Astrocyte of the cerebellum (primary cell): ENCODE measurements at places on chromosomes 3 and 15.

DNA sequence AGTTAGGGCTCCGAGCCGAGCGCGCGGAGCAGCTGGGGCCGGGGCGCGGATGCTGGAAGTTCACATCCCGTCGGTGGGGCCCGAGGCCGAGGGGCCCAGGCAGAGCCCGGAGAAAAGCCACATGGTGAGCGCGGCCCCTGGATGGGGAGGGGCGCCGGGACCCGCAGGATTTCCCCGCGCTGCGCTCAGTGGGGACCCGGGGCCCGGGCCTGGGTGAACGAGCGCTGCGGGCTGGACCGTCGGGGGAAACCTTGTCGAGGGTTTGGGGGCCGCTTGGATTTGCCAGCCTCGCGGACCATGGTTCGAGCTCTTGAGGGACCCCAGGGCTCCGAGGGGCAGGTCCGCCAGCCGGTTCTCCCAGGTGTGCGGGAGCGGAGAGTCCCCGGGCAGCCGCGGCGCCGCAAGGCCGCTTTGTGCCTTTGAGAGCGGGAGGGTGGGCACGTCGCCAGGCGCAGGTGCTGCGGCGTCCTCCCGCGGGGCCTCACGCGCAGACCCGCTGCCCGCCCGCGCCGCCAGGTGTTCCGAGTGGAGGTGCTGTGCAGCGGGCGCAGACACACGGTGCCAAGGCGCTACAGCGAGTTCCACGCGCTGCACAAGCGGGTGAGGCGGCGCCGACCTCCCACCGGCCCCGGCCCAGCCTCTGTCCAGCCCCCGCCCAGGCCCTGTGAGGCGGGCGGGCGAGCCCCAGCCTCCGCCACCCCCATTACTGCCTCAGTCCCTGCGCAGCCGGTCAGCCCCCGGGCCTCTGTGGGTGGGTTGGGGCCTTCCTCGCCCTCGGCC, at the start of gene SNX22:
Gene SNX22, plus strand, starts transcription at position 5 of the 780 bp plus-strand sequence. Its CDS starts 45 bp downstream, at position 50.
- DNase-seq = no peak

DNA sequence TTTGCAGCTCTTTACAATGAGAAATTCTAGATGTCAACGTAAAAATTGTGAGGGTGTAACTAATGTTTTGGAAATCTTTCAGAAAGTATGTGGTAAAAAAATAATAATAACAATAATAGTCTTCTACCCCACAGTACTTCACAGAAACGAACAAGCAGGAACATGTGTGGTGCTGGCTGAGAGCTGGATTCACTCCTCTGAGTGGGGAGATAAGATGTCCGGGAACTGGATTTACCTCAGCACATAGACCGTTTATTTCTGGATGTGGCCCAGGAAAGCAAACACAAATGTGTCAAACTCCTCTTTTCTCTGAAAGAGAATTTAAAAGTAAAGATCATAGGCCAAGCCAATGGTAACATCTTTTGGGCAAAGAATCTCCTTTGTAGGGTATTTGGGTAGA, 103.4 kb downstream of the SLC49A4 start:
- no peak for DNase-seq

GRCh38 chr3:46463120-46463867, 1.4 kb downstream of the LTF start:
- no peak for DNase-seq

DNA sequence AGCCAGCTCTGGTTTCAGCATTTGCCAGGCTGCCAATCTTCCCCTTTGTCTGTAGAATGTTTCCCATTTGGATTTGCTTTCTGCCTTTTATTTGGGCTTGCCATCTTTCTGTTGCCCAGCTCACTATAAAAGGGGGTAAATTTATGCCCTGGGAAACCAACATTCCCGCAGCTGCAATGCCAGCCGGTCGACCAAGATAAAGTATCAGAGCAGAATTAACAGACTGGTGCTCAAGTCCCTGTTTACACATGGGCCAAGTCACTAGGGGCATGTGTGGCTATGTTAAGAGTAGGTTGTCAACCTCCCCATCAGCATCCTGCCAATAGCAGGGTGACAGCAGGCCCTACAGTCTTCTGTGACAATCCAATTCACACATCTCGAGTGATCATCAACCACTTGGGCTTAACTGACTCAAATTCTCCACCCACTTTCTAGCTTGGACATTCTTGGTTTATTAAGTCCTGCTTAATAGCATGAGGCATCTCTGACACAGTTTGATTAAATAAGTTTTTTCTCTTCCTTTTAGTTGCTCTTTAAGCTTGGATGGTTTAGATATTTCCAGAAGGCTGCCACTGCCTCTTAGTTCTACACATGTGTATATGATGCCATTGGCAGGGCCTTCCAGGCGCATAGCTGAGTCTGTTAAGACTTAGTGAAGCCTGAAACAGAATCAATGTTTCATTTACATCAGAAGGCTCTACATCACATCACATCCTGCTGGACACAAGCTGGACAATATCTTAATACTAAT, 24.1 kb upstream of the VEPH1 start:
- DNase-seq = no peak

GRCh38 chr3:64559588-64559987, 128.2 kb downstream of the ADAMTS9 start:
- DNase-seq = no peak

- no peak for DNase-seq
Measured at GRCh38 chr3:23960649-23961048, 15.6 kb downstream of the NR1D2 start.

- DNase-seq = no peak
Measured at GRCh38 chr3:17322106-17322793, 420.2 kb downstream of the TBC1D5 start.

DNA sequence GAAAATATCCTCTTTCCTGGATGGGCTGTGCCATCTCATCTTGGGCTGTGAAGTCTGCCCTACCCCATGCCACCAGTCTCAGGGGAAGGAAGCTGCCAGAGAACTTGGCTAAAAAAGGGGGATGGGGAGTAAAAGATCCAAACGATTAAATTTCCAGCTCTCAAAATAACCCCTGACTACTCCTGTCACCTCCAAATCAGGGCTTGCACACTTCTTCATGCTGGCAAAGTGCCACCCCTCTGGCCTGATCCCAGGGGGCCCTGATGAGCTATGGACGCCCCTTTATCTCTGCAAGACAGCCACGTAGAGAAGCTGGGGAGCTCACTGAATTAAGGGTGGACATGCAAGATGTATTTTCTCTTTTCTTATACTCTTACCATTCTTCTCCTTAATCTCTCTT, 1.2 kb upstream of the MLF1 start:
- no peak for DNase-seq

DNA sequence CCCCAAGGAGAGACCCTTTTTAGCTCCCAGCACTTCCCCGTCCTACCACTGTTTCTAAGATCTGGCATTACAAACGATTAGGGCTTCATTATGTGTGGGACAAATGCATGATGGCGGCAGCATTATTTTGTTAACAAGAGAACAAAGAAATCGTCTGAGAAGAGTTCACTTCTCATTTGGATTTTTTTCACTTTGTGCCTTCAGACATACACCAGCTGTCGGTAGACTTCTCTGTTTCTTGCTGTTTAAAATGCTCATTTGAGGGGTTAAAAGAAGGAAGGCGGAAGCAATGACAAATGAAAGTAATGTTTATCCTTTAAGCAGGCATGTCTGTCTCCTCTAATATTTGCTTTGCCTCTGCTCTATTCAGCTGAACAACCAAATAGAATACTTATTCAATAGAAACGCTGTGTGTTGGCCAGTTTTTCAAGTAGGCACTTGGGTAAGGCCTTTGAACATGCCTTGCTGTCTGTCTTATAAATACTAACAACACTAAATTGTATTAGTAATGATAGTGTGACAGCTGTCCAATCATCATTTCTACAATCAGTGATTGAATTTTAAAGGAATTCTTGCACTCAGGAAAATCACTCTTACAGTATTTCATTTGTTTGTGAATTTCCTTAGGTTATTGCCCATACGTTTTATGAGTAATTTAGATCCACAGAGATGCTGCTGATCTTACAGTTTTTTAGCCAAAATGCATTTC, 382.4 kb downstream of the IL5RA start:
- no peak for DNase-seq
